ENCODE measurements at places on chromosomes 4 and X. TPM values are rescaled to one million over a fixed set of nuclear protein-coding genes. Genes with fewer than 3 reads are reported as not detected.

LAMP2 gene
- 81.2 TPM for total RNA-seq

GPRIN3 gene
- 3.6 TPM for total RNA-seq

MAP7D2 gene
- total RNA-seq = 0.83 TPM

MAEA gene
- 58.6 TPM for total RNA-seq

CHRDL1 gene
- total RNA-seq = 346 TPM

XAGE1A gene
- total RNA-seq = not detected

MSANTD1 gene
- 0.46 TPM for total RNA-seq

LANCL3 gene
- 0.83 TPM for total RNA-seq

EPHA5 gene
- 0.42 TPM for total RNA-seq

TCEAL7 gene
- 8.2 TPM for total RNA-seq

GRCh38 chrX:45715748-45716147, 515.1 kb upstream of the DIPK2B start:
- DNase-seq = no peak

DNA sequence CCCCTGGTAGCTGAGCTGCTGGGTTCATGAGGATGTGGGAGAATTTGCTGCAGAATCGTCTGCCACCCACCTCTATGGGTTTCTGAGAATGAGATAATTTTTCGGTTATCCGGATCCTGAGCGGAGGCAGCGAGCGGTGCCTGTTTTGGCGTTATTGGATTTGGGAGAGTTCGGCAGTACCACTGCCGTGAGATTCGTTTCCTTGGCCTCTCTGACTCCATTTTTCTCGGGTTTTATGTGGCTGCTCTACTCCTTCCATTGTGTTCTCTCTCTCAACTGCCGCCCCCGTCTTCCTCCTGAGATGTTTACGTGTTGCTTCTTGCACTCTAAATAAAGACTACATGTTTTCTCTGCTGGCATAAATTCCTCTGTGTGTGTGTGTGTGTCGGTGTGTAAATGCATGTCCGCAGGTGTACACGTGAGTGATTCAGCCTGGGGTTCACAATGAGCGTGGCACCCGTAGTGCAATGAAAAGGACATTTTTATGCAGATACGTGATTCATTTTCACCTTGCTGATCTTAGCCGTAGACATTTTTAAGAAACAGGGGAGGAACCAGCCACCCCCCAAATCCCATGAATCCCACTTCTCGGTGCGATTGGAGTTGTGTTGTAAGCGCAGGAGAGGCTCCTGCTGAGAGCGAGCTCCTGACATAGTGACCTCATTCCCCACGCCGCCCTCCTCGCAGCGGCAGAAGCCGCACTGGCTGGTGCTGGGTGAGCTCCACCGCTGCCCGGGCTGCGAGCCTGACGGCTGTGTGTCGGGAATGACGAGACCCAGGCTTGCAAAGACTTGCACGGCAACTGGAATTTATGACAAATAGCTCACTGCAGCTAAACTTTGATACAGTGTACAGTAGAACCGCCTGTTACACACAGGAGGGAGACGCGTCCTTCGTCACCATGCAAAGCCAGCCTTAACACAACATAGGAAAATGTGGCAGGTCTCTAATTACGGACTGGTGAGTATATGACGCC, 82.2 kb downstream of the STOX2 start:
- DNase-seq = no peak

DNA sequence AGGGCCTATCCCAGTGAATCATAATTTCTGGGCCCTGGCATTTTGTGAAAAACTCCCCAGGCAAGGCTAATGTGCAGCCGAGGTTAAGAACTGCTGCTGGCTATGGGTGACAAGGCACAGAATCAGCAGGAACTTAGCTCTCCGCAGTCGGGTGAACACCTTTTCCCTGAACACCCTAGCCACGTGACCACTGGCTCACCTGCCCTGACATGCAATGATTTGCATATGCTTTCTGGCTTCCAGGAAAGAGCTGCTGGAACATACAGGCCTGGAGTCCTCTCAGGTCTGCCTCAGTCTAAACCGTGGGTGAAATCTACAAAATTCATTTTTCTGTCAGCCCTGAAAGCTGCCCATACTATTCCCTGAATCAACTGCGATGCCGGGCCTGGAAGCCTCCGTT, 56.6 kb downstream of the ZNF827 start:
- no peak for DNase-seq

DNA sequence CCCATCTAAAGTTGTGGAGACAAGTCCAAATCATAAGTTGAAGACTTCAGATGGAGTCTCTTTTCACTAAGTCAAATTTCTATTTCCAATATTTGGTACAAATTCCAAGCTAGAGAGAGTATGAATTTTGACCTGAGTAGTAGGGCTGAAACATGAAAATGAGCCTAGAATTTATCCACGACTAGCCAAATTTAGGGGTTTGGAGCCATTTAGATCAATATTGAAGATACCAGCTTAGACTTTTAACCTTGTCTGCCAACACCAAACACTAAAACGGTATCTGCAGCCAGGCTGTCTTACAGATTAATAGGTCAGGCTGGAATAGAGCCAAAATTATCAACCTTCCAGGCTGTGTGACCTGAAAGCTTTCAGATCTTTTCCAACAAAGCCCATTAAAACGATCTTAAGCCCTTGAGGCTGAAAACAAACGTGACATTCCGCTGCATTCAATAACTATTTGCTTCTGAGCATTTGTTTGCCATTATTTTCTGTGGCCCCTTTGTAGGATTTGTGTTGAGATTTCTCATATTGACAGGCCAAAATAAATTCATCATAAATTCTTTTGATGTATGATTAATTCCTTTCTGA, 268.7 kb upstream of the DKK2 start:
- DNase-seq = no peak

DNA sequence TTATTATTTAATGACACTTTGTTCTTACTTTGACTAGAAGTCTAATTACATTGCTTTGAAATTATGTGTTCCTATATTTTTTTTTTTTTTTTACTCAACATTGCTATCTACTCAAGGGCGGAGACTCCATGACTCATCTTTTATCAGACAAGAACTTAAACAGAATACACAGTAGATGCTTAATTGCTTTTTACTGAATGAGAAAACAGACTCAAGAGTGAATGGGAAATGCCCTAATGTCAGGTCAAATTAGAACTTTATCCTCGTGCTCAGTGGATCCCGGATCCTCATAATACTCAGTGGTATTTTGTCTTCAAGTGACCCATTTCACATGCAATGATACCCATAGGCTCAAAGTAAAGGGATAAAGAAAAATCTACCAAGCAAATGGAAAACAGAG, 954.5 kb upstream of the IGFBP7 start:
- DNase-seq = no peak

DNA sequence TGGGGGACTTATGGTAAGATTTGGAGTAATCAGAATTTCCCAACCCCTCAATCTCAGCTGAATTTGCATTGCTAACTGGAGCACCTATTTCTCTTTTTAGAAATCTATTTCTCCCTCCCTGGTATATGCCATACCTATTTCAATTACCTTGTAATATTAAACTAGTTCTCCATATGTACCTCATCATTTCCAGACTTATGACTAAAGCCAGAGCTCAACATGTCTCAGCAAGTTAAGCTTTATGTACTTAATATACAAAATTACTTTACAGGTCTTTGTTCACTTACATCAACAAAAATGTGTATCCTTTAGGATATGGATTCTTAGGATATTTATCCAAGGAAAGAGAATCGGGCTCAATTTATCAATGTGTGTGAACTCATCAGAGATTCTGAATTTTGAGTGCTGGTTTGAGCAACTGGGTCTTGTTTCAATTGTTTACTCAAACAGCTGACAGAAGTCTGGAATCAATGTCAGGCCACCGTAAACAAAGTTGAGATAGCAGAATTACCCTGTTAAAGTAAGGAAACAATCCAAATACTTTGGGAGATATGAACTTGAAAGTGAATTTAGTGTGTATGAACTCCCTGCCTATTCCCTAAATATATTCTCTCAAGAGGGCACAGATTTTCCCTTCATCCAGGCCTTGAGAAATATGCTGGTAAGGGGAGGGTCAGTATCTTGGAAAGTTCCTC, 199.6 kb downstream of the VEGFC start:
- DNase-seq = no peak

DNA sequence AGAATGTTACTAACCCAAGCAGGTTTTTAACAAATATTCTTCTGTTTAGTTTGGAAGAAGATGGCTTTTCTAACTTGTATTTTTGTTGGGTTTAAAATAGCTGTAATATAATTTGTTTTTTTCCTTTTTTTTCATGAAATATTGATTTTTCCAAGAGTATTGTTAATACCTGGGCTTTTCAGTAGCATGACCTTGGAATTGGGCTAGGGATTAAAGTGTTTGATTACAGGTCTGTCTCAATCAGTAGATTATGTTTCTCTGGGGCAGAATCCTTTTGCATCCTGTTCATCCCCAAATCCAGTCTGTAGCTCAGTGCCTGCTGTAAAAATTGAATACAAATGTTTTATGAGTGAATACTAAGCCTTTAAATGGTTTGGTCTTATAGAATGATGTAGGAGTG, 479.8 kb downstream of the RAPGEF2 start:
- no peak for DNase-seq

GRCh38 chr4:138241281-138242075, 671 bp downstream of the SLC7A11 start:
- DNase-seq = no peak

- DNase-seq = no peak
Measured at GRCh38 chr4:190020790-190021717, 6.0 kb downstream of the FRG2 start.

DNA sequence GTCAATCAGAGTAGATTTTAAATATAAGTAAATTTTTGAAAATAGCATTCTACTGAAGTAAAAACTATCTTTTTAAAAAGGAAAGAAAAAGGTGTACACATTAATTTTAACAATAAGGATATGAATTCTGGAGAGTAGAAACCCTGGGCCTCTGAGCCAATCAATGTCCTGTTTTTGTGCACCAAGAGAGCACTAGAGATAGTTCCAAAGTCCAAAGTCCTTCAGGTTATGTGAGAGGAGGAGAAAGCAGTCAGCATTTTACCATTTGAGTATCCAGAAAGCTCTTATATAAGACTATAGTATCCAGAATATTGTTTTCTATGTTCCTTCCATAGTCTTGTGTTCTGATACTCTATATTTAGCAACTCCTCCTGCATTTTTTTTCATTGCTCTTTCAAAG, 3.3 kb upstream of the TCEAL8 start:
- no peak for DNase-seq

DNA sequence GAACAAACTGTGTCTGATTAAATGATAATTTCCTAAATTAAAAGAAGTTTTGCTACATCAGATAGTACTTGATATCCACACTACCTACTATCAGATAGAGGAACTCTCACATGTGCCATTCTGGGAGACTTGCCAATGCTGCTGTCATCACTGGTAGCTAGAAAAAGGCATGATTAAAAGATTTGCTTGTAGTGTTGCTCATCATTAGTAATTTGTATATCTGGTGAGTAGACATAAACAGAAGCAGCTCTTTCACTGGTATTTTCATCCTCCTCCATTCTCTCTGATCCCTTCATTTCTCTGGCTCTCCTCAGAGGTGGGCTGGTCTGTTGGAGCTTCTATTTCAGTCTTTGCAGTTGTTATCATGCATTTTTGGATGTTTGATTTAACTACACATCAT, 56.0 kb downstream of the SPRY1 start:
- DNase-seq = no peak

DNA sequence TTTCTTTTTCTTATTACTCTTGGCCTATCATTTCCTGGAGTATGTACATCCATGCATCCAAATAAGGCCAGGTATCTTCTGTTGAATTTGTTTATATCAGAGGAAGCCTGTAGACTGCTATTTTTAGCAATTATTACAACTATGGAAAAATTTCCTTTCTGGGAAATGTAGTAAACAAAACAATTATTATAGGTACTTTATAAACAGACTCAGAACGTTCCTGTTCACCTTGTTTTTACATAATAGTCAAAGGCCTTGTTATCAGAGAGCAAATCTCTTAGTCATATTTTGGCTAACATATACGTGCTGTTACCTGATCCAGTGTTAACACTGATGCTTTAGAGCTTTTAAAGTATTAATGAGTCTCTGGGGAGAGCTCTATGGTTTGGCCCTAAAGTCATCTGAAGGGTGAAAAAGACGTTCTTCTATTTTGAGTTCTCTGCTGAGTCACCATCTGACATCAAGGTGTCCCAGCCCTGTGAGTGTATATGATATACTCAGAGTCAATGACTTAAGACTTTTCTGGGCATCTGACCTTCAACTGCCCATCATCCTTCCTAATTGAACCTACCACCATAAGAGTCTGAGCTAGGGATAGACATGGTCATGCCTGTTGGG, 7.3 kb downstream of the SPARCL1 start:
- DNase-seq = no peak

DNA sequence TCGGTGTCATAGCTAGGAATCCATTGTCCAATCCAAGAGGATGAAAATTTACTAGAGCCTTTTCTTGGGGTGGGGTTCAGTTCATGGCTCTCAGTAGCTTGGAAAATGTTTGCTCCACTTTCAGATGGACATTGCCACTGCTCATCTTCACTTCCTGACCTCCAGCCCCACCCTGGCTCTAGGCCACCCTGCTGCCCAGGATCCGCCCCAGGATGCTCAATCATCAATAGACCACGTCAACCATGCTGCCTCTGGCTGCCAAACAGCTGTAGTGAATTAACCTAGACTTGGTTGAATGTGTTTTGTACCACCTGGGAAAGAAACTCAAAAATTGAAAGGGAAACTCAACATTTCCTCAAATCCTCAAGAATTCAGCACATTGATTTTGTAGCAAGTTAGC, 37.2 kb upstream of the HSD17B10 start:
- no peak for DNase-seq

- DNase-seq = no peak
Measured at GRCh38 chr4:11625211-11625610, 196.5 kb upstream of the HS3ST1 start.

GRCh38 chr4:182930889-182931288, 13.7 kb upstream of the DCTD start:
- no peak for DNase-seq

GRCh38 chr4:150593996-150594395, 12.0 kb downstream of the MAB21L2 start:
- no peak for DNase-seq

DNA sequence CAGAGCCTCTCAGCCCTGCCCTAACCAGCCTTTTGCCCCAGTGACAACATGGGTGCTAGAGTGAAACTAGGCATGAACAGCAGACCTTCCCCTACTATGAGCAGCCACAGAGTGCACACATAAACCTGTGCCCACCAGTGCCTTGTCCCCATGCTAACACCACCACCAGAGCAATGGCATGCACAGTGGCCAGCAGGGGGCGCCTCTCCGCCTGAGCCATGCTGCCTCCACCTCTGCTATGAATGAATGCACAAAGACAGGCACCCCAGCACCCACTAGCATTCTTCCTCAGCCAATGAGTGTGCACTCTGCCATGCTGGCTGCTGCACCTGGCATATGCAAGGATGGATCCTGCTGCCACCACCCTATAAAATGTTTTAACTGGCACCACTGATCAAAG, 286.9 kb upstream of the FGF16 start:
- no peak for DNase-seq

- no peak for DNase-seq
Measured at GRCh38 chr4:172725581-172725980, 443.0 kb upstream of the GALNT7 start.
